Left ventricle myocardium inferior (tissue), 1 donor: ENCODE measurements at places on chromosomes 16 and 17. TPM values are rescaled to one million over a fixed set of nuclear protein-coding genes. Genes with fewer than 3 reads are reported as not detected.

VAMP2 gene
- 59.6 TPM for total RNA-seq

TNK1 gene
- total RNA-seq, result 1.8 TPM

EME1 gene
- 0.74 TPM for total RNA-seq

PDPR gene
- 22.2 TPM for total RNA-seq

DNAI2 gene
- not detected for total RNA-seq

STX1B gene
- total RNA-seq, result 0.77 TPM

ZNF267 gene
- 5.7 TPM for total RNA-seq

MYOCD gene
- total RNA-seq, result 57.3 TPM

ALDH3A1 gene
- not detected for total RNA-seq

COPRS gene
- total RNA-seq, result 52.5 TPM

TP53 gene
- total RNA-seq, result 11.7 TPM

ZP2 gene
- total RNA-seq, result not detected

FA2H gene
- total RNA-seq, result not detected

HASPIN gene
- total RNA-seq, result 0.33 TPM

SERPINF2 gene
- total RNA-seq, result 0.33 TPM

ABAT gene
- total RNA-seq, result 14.5 TPM

FGF11 gene
- total RNA-seq, result 6.5 TPM

CACNG1 gene
- total RNA-seq, result not detected

KRT20 gene
- not detected for total RNA-seq

CCL4L2 gene
- total RNA-seq, result not detected

KRT12 gene
- not detected for total RNA-seq

GHDC gene
- total RNA-seq, result 8.4 TPM

ITGAD gene
- total RNA-seq, result not detected

ABHD15 gene
- total RNA-seq, result 5.9 TPM

ERBB2 gene
- total RNA-seq, result 61.0 TPM

SLC2A4 gene
- 146 TPM for total RNA-seq

DCUN1D3 gene
- 9.8 TPM for total RNA-seq

CMTM1 gene
- 1.0 TPM for total RNA-seq

SHISA9 gene
- 0.30 TPM for total RNA-seq

LGALS9C gene
- total RNA-seq, result not detected
